ENCODE measurements at places on chromosomes 5 and 9.

GRCh38 chr5:150777685-150778084, 872 bp upstream of the SMIM3 start:
- no peak for DNase-seq

DNA sequence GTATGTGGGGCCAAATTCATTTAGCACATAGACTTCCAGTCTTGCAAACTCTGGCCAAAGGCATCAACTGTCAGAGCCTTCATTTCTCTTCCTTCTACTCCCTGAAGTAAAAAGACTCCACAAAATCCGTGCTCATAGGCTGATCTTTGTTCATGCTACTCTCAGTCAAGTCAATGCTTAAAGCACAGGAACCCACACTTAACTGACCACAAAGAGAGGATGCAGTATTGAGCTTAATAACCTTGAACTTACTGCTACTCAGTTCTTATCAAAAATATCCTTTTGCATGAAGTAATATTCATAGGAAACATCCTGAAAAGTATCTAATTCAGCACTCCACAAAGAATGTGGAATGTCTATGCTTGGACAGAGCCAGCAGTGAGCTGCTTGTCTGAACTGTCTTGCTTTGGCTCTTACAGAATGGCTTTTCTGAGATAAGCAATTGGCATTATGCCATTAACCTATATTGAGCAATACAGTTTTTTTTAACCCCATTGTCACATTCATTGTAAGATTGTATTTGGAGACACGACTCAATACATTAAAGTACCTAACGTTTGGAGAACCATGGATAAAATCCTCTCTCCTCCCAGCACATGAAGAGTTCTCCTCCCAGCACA, 21.7 kb downstream of the LPAR1 start:
- DNase-seq, result peak; percentile 31

DNA sequence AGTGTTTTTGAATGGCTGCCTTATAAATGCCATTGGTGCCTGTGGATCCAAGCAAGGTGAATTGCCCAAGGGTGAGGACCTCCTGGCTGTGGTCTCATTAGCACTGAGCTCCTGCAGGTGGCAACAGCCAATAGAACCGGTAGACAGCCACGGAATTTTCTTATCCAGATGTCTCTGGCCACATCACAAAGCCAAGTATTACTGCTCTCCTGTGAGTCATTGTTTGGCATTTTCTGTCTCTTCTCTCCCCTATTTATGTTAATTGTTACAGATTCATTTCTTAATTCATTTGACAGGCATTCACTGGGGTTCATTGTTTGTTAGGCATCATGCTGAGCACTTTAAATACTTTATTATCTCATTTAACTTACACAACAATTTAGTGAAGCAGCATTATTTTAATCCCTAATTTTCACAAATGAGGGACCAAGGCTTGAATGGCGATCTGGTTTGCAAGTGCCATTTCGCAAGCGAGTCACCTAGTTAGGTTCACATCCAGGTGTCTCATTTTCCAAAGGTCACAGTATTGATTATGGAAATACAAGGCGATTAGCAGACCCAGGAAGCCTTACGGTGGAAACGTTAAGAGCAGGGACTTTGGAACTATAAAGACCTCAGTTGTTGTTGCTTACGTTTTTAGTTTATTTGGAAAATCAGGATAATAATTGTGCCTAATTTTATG, 58.2 kb upstream of the DPYSL3 start:
- DNase-seq, result peak; percentile 38

DNA sequence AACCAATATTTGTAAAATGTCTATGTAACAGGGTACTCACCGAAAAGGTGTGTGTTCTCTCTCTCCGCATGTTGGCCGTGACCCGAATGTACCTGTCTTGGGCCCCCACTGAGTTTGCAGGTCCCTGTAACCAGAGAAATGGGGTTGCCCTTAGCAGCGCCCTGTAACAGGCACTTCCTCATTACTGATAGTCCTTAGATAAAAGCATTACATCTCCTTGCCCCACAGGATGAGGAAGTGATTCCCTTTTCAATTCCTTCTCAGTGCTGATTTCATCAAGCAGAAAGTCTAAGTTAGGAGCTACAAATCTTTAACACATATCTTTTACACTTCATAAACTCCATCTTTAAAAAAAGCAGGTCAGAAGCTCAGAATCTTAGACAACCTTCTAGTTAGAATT, 15.2 kb upstream of the HMHB1 start:
- DNase-seq, result no peak

DNA sequence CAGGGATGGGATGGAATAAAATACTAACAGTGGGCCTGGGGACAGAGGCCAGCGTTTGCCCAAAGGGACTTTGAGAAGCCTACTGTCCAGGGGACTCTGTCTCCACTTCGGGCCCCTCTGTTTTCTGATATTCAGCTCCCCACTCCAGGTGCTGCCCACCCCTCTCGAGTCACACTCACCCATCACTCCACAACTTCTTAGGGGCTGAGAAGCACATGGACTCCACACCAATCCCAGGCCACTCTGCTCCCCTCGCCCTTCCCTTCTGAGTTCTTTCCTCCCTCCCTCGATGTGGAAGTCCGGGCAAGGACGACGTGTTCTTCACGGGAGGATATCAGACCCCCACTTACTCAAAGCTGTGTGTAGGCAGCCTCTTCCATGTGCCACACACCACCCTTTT, 124.5 kb downstream of the BARX1 start:
- no peak for DNase-seq

DNA sequence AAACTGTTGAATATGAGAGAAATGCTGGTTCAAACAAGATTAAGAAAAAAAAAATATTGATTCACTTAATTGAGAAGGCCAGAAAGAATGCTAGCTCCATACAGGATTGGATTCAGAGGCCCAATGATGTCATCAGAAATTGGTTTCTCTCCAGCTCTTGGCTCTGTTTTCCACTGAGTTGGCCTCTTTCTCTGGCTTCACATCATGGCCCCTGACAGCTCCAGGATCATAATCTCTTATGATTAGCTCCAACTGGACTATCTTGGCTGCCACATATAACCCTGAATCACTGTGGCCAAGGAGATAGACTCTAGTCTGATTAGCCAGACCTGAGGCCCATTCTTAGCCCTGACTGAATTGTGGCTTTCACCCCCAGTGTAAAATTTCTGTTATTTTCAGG, 244.7 kb upstream of the GRAMD2B start:
- no peak for DNase-seq

GRCh38 chr9:38641985-38642864, 21.8 kb upstream of the ANKRD18A start:
- no peak for DNase-seq

GRCh38 chr5:80064124-80064523, 29.0 kb downstream of the THBS4 start:
- no peak for DNase-seq

DNA sequence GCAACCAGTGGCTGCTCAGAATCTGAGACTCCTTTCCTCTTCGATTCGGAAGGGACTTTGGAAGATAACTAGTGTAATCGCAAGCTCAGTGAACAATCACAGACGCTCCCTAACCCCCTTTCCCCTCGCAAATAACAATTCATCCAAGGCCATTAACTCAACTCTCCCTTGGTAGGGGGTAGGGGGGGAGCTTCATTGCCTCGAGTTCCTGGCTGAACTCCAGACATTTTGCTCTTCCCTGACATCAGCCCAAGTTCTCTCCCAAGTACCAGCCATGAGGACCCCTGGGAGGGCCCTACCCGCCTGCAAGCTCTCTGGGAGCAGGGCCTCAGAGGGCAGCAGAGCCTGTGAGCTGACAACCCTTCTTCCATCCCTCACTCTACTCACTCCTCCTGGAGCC, 8.4 kb downstream of the FAM163B start:
- no peak for DNase-seq

- DNase-seq, result no peak
Observed at GRCh38 chr5:136382071-136382470, 16.7 kb upstream of the TRPC7 start.

- no peak for DNase-seq
Observed at GRCh38 chr9:22257026-22257816, 189.4 kb upstream of the DMRTA1 start.

DNA sequence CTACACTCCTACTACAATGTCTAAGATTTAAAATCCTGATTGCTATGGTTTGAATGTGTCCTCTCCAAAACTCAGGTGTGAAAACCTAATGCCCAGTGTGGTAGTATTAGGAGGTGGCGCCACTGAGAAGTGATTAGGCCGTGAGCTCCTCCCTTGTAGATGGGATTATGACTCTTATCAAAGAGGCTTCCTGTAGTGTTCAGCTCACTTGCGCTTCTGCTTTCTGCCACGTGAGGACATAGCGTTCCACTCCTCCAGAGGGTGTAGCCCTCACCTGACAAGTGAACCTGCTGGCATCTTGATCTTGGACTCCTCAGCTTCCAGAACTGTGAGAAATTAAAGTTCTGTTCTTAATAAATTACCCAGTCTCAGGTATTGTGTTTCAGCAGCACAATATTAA, 33.0 kb upstream of the WHRN start:
- DNase-seq, result peak; percentile 30

DNA sequence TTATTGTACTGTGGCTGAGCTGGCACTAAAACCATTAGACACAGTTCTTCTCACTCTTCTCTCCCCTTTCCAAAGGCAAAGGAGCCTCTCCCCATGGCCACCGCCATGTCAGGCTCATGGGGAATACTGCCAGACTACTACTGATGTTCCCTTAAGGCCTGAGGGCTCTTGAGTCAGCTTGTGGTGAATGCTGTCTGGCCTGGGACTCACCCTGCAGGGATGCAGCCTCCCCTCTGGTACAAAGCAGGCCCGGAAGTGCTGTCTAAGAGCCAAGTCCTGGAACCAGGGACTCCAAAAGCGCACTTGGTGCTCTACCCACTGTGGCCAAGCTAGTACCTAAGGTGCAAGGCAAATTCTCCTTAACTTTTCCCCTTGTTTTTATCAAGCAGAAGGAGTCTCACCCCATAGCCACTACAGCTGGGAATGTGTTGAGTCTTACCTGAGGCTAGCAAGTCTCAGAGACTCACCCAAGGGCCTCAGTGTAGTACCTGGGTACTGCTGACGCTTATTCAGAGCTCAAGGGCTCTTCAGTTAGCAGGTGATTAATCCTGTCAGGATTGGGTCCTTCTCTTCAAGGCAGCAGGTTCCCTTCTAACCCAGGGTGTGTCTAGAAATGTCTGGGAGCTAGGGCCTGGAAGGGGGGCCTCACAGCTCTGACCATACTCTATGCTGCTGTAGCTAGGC, 33.2 kb upstream of the C5orf46 start:
- no peak for DNase-seq

DNA sequence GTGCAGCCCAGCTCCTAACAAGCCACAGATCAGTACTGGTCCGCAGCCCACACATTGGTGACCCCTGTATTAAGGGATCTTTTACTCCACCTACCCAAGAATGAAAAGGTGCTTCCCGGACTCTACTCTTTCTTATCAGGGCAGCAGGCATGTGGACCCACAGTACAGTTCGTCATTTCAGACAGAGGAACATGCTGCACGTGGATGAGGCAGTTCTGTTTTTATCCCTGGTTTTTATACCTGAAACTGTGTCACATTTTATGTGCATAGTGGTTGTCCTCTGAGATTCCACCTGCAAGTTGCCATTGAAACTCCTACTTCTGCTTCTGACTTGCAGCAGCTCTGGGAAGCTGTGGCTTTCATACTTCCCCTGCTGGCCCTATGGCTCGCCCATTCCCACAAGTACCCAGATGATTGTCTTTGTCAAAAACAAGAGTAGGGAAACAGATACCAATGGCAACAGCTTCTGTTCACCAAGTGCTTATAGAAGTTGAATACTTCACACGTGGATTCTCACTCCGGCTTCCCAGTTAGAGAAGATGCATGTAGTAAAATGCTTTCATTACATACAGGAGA, 208.0 kb downstream of the TRIO start:
- no peak for DNase-seq

GRCh38 chr5:55538661-55539060, 3.9 kb upstream of the PLPP1 start:
- no peak for DNase-seq

DNA sequence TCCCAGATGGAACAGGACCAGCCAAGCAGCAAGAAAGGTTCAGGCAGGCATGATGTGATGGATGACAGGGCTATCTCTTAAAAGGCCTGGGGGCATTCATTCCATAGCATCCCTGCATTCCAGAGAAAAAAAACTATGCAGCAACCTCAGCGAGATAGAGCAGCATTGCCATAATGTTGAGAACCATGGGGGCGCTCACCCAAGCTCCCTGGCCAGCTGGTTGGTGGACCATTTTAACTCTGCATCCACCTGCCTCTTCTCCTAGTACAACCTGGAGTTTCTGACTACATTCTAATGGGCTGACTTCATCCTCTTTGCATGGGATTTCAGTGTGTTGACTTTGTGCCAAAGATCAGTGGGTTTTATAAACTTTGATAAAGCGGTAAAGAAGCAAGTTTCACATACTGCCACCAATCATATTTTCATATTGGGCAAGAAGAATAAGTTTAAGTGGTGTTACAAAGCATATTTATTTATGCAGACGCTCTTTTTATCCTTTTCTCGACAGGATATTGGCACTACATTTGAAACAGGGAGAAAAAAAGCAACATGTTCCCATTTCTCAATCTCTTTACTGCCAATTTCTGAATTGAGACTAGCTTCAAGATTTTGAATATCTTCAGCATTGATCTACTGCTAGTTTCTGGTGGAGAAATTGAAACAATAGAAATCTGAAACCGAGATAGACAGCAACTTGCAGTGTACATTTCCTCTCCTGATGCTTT, 378.3 kb upstream of the WWC1 start:
- no peak for DNase-seq

DNA sequence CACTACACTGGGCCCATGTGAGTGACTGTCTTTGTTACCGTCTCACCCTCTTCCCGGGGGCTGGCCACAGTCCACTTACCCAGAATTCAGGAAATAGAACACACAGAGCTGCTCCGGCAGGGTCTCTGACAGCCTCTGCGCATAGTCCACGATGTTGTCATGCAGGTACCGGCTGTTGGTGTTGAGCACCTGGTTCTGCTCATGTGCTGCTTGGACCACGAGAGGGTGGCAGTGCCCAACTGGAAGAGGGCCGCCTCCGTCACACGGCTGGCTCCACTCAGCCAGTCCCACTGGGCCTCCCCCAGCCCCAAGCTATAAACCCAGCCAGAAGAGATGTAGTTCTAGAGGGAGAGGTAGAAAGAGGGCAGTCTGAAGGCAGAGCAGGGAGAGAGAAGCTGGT, 2.7 kb downstream of the PHYKPL start:
- no peak for DNase-seq

GRCh38 chr5:137401946-137402345, 97.2 kb downstream of the SPOCK1 start:
- DNase-seq, result no peak

GRCh38 chr5:134053314-134053839, 48.6 kb upstream of the VDAC1 start:
- no peak for DNase-seq

- no peak for DNase-seq
Observed at GRCh38 chr5:173626505-173626820, 10.0 kb upstream of the BOD1 start.

DNA sequence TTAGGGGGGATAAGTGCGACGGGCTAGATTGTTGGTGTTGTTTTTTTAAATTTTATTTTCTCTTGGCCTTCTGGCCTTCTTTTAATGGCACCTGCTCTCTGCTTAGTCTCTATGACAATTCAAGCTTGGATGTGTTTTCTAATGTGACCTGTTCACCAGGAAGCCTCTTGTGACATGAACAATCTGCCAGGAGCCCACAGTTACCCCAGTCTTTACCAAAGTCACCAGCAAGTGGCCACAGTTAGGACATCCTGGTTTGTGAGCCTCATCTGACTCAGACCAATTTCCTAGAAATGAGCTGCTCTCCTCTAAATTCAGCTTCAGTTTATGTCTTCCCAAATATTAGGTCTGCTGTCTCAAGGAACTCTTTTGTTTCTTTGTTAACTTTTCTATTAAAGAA, 135.8 kb downstream of the TLE4 start:
- no peak for DNase-seq
